ENCODE measurements at places on chromosomes 3 and 15. TPM values are rescaled to one million over a fixed set of nuclear protein-coding genes. Genes with fewer than 3 reads are reported as not detected.

DNA sequence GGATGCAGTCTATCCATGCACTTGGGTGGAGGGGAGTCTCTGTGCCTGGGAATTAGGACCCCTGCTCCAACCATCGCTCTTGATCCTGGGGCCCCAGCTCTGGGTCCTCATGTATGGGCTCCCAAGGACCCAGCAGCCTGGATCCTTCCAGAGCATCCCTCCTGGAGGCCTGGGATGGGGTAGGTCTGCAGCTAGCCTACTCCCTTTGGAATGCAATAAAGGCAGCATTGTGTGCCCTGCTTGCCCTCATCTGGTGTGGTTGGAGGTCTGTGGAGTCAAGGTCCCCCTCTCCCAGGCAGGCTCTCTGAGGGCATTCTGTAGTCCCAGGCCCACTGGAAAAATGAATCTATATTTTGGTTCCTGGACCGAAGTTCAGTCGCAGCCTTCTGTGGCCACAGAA is 15.0 kb upstream of the SLC28A1 start:
- DNase-seq: no peak
- no peak overlapping the region for H3K4me3 ChIP-seq
- H3K27ac ChIP-seq: no peak overlapping the region

DNA sequence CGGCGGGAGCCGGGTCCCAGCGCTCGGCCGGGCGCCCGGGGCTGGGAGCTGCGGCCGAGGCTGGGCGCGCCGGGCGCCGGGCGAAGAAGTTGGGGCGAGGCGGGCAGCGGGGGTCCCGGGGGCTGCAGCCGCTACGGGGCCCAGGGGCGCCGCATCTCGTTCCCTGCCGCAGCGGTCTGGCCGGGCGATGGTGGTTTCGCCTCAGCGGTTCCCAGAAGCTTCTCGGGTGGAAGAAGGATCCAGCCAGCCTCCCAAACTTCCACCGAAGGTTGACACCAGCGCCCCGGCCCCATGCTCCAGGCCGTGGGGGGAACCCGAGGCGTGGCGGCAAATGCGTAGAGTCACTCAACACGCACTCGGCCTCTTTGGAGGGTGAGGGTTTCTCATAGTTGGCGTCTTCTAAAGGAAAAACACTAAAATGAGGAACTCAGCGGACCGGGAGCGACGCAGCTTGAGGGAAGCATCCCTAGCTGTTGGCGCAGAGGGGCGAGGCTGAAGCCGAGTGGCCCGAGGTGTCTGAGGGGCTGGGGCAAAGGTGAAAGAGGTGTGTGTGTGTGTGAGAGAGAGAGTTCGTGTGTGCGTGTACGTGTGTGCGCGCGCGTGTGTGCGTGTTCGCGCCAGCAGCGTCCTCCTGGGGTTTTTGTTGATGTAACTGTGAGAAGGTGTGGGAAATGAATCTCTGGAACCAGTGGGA is 940 bp downstream of the BOC start:
- peak overlapping the region; percentile 85 for H3K4me3 ChIP-seq
- H3K27ac ChIP-seq: peak overlapping the region; percentile 93
- no peaks in the 10 kb centered on the region for H3K36me3 ChIP-seq
- H3K4me1 ChIP-seq: no peaks in the 10 kb centered on the region
- no peaks in the 10 kb centered on the region for H3K27me3 ChIP-seq

DNA sequence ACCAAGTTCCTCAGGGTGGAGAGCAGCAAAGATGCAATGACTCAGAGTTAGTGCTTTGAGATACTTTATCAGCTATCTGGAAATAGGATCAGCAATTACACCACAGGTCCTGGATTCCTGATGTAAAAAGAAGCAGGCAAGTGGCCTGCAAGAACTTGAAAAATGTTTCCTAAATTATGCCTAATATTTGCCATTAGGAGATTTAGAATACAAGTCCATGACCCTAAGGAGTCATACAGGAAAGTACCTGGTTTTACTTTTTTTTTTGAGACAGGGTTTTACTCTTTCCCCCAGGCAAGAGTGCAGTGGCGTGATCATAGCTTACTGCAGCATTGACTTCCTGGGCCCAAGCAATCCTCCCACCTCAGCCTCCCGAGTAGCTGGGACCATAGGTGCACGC is 78.8 kb upstream of the CRBN start:
- no peak overlapping the region for H3K27ac ChIP-seq
- no peaks in the 10 kb centered on the region for H3K4me1 ChIP-seq
- no peak for DNase-seq
- no peaks in the 10 kb centered on the region for H3K36me3 ChIP-seq
- H3K4me3 ChIP-seq: no peak overlapping the region

- no peaks in the 10 kb centered on the region for H3K27me3 ChIP-seq
- H3K27ac ChIP-seq: no peak overlapping the region
- no peaks in the 10 kb centered on the region for H3K4me1 ChIP-seq
- H3K4me3 ChIP-seq: no peak overlapping the region
- H3K36me3 ChIP-seq: no peaks in the 10 kb centered on the region
- DNase-seq: no peak
Observed at GRCh38 chr3:172341482-172342059, 106.7 kb downstream of the GHSR start.

DNA sequence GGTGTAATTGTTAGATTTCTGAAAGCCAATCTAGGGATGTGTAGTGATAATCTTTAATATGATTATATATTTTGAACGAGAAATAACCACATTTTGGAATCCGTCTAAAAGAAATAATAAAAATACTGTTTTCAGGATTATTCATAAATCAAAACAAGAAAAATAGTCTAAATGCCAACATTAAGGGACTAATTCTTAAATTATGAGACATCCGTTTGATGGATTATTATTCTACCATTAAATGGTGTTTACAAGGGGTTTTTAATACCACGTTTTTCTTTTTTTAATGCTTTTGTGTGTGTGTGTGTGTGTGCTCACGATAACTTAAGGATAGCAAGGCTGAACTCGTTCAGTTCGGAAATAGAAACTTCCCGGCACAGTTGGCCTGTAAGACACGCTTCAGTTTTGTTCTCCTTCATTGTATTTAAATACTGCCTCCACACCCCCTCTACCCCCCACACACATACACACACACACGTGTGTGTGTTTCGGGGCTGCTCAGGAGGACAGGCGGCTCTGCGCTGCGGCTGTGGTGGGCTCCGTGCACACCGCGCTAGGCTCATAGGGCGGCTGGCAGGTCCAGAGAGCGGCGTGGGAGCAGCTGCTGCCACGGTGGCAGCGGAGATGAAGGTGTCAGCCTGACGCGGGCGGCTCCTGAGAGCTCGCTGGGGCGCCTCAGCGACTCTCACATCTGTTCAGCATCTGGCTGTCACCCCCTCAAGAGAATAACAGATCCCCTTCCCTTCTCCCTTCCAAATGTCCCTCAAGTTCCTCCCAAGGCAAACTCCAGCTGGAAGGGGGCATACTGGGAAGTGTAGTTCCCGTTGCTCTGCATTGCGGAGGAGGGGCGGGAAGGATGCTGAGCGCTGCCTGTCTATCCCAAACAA is 23.0 kb upstream of the ANP32A start:
- H3K4me3 ChIP-seq: no peak overlapping the region
- peaks cover 3% of the 10 kb centered on the region for H3K27me3 ChIP-seq
- H3K4me1 ChIP-seq: peaks cover 4% of the 10 kb centered on the region
- peak; percentile 34 for DNase-seq
- H3K36me3 ChIP-seq: no peaks in the 10 kb centered on the region

GRCh38 chr3:13559764-13560525 is 11.0 kb downstream of the FBLN2 start:
- no peak overlapping the region for H3K4me3 ChIP-seq
- H3K4me1 ChIP-seq: peaks cover 40% of the 10 kb centered on the region
- H3K27me3 ChIP-seq: no peaks in the 10 kb centered on the region
- no peaks in the 10 kb centered on the region for H3K36me3 ChIP-seq
- peak overlapping the region; percentile 71 for H3K27ac ChIP-seq

Gene NEIL1
- total RNA-seq: 19.8 TPM

Data from testis (tissue), 5 donors.